ENCODE measurements at places on chromosomes 12 and 14.

GRCh38 chr14:95041477-95042020 lies 115.8 kb downstream of the DICER1 start:
- no peak for DNase-seq

DNA sequence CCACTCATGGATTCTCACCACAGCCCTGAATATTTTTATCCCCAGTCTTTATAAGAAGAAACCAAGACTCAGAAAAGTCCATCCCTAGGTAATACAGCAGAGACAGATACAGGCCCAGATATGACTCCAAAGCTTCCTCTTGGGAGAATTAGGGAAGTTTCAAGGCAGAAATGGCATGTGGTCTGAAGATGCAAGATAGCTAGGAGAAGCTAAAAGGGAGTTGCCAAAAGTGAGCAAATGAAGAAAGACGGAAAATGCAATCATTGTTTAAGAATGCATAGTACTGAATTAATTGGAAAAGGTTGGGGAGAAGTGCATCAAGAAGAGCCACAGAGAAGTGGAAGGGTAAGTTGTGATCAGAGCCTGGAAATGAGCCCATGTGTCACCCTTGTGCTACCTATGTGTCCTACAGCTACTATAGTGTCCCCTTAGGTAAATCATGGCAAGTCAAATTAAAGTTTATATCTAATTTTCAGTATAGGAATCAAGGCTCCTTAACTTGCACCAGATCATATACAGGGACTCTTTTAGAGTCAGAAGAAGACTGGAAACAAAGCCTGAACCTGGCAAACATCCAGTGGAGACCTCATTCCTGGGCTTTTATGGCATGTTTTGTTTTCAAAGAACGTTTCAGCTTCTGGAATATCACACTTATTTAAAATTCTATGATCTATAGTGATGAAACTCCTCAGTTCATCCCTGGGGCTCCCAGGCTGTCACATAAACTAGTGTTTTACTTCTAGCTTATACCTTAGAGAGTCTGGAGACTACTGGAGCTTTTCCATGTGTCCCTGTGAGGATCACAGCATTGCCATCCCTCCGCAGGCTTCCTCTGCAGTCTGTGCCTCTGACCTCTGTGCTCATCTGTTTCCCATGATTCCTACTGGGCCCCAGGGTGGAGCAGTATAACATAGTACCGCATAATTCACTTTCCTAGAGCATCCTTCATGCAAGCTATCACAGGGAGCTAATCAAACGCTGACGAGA lies 189.0 kb upstream of the CDKN3 start:
- DNase-seq, result no peak

DNA sequence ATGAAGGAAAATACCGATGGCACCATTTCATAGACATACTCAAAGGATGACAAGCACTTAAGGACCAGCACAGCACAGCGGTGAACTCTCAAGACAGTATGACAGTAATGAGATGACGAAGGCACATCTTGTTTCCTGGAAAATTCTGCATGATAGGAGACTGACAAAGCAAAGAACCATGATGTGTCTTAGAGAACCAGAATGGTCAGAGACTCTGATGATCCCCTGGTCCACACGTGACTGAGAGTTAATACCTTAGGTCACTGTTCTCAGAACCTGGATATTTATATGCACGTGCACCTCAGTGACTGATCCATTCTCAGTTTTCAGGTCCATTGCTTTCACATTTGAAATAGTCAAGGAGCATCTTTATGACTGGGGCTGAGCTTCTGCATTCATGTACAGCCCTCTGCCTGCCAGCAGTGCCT lies 35.3 kb downstream of the PROX2 start:
- DNase-seq, result no peak

DNA sequence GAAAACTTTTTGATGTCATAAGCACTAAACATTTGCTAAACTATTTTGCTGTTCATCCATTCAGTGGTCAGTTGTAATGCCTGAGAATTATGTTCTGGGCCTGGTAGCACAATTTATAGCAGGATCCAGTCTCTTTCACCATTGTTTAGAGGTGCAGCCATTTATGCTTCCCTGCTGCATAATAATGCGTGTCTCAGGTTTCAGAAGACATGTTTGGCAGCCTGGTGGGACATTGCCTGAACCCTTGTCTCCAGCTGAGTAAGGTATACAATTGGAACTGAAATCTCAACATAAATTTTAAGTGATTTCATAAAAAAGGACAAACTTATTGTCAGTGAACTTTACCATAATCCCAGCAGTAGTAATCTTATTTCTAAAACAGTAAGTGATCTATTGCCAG lies 94.8 kb downstream of the POLR3B start:
- no peak for DNase-seq

DNA sequence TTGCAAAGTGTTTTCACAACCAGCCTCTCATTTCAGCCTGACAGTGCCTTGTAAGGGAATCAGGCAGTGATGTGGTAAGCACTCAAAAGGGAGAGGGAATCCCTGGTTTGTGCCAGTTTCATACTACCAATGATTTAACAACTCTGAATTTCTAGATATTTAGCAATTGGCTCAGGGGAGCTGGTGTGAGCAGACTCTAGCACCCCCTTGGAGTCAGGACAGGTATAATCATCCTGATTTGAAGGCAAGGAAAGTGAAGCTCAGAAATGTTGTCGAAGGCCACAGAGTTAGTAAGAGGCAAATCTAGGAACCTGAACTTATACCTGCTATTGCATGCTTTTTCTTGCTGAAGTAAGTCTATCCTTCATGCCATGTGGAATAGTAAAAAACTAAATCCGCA lies 63.1 kb upstream of the DACT1 start:
- DNase-seq, result no peak

GRCh38 chr14:105907276-105907675 lies 380.9 kb downstream of the TMEM121 start:
- no peak for DNase-seq

GRCh38 chr12:49825360-49825970 lies 2.7 kb downstream of the NCKAP5L start:
- no peak for DNase-seq

- DNase-seq, result no peak
Observed at GRCh38 chr12:31035226-31035625, 38.4 kb upstream of the DDX11 start.

DNA sequence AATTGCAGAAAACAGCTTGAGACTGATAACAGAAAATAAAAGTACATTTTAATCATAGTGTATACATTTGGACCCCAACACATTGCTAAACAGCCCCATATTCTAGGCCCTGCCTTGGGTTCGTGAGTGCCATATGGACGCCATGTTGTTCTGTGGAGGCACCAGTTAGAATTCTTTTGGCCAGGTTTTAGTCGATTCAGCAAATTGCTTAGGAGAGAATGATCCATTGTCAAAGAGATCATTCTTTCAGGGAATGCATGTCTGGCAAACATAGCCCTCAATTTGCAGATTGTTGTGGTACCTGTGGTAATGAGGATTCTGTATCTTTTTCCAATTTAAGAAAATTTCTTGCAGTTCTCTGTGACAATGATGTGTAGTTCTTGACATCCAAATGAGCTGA lies 183.6 kb upstream of the DDHD1 start:
- DNase-seq, result no peak

Measured in KBM-7 (cell line).